Astrocyte (in vitro differentiated cells and primary cell): ENCODE measurements at places on chromosomes 5 and 9. TPM values are rescaled to one million over a fixed set of nuclear protein-coding genes. Genes with fewer than 3 reads are reported as not detected.

DNA sequence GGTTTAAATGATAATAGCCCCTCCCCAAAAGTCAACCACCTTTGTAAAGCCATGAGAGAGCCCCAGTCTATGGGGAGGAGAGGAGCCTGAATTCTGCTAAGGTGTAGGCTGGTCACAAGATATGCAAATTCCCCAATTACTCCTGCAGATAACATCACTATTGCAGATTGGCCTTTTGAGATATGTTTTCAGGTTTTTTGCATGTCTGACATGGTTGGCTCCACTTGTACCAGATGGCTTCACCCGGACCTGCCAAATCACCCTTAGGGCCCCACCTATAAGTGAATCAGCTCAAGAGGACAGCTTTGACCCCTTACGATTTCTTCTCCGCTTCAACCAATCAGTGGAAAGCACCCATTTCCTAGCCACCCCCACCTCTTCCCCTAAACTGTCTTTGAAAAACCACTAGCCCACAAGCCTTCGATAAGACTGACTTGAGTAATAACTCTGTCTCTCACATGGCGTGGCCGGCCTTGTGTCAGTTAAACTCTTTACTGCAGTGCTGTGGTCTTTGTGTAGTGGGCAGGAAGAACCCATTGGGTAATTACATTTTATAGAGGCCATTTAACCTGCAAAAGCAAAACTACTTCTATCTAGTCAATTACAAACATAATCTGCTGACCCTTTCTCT, 69.7 kb downstream of the PRLR start:
- DNase-seq = no peak
- peaks cover 3% of the 10 kb centered on the region for H3K27me3 ChIP-seq
- H3K36me3 ChIP-seq = no peaks in the 10 kb centered on the region
- no peaks in the 10 kb centered on the region for H3K4me1 ChIP-seq

DNA sequence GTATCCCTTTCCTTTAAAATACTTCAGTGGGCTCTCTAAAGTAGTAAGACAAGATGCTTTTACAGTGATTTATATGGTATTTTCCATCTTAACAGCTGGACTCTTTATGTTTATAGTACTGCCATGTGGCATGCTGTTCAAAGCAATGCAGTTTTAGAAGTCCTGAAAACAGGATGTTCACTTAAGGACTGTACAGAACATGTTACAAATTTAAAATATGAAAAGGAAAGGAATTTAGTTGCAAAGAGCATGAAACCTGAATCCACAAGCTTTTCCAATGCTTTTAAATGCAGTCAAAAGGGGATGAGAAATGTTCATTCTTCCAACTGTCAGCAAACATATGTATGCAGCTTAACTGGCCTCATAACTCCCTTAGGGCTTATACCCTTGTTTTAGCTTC, 580.2 kb downstream of the EFNA5 start:
- no peak for DNase-seq
- no peaks in the 10 kb centered on the region for H3K36me3 ChIP-seq
- no peaks in the 10 kb centered on the region for H3K4me1 ChIP-seq
- no peaks in the 10 kb centered on the region for H3K27me3 ChIP-seq
- no peak overlapping the region for H3K27ac ChIP-seq

- DNase-seq = no peak
- H3K27me3 ChIP-seq = peaks cover 24% of the 10 kb centered on the region
- no peaks in the 10 kb centered on the region for H3K36me3 ChIP-seq
Measured at GRCh38 chr5:136232316-136232715, 39.4 kb upstream of the SMIM32 start.

DNA sequence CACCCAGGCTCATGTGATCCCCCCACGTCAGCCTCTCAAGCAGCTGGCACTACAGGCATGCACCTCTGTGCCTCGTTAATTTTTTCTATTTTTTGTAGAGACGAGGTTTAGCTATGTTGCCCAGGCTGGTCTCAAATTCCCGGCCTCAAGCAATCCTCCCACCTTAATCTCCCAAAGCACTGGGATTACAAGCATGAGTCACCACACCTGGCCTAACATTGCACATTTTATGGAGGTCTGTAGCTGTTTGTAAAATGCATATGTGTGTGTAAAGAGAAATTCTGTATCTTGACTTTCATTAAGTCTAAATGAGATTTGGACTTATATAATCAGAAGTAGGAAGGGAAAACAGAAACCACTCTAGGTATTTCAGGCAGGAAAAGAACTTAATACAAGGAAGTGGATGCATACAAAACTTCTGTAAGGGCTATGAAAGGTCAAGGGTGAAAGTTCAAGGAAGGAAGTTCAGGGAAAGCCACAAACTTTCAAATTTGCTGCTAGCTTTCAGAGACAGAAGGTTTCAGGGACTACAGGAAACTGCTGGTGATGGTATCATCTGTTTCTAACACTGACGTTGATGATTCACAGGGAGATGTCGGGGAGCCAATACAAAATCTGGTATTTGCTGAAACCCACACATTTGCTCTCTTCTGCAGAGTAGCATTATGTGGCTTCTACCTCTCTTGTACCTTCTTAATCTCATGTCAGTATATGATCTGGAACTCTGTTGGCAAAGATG, 209.4 kb downstream of the PIK3R1 start:
- no peaks in the 10 kb centered on the region for H3K4me1 ChIP-seq
- no peak overlapping the region for H3K27ac ChIP-seq
- H3K36me3 ChIP-seq = no peaks in the 10 kb centered on the region
- H3K4me3 ChIP-seq = no peak overlapping the region

DNA sequence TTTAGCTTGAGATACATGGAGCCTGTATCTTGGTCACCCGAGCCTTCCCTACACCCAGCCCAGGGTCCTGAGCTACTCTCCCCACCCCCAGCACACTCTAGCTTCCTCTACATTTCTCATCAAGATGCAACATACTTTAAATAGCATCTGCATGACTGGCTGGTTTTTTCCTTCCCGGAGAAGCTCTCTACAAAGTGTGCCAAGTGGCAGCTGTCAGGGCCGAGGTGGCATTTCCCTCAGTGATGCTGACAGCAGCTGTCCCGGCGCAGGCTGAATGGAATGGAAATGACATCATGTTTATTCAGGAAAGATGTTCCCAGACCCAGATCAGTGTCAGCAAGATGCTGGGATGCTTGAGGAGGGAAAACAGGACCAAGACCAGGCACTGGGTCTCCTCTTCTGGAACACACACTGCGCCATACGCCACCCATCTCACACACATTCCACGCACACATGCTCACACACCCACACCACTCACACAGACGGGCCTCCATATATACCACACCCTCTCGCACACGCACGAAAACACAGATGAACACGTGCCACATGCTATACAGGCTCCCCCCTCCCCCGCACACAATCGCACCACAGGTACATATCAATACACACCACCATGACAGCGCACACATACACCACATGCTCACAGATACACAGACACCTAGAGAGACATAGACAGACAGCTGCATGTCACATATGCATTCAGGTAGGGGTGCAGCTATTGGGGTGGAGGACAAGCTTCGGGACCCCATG, 67.8 kb downstream of the LHX2 start:
- no peak overlapping the region for H3K4me3 ChIP-seq
- peaks cover 13% of the 10 kb centered on the region for H3K4me1 ChIP-seq
- peaks cover 5% of the 10 kb centered on the region for H3K27me3 ChIP-seq

- H3K27ac ChIP-seq = peak overlapping the region; percentile 64
- peaks cover 11% of the 10 kb centered on the region for H3K4me1 ChIP-seq
- peaks cover 4% of the 10 kb centered on the region for H3K36me3 ChIP-seq
Measured at GRCh38 chr9:109781086-109781485, 1.1 kb downstream of the PALM2AKAP2 start.

HRH2 gene
- total RNA-seq = 1.7 and 1.9 TPM in 2 replicates

PCDHB13 gene
- 3.3 TPM in 2 replicates for total RNA-seq

BBLN gene
- total RNA-seq = 47.3 and 56.6 TPM in 2 replicates

GRCh38 chr9:93660352-93661046, 84.1 kb downstream of the PHF2 start:
- no peak overlapping the region for H3K4me3 ChIP-seq
- no peaks in the 10 kb centered on the region for H3K4me1 ChIP-seq
- no peak overlapping the region for H3K27ac ChIP-seq
- no peaks in the 10 kb centered on the region for H3K36me3 ChIP-seq
- H3K27me3 ChIP-seq = no peaks in the 10 kb centered on the region

DNA sequence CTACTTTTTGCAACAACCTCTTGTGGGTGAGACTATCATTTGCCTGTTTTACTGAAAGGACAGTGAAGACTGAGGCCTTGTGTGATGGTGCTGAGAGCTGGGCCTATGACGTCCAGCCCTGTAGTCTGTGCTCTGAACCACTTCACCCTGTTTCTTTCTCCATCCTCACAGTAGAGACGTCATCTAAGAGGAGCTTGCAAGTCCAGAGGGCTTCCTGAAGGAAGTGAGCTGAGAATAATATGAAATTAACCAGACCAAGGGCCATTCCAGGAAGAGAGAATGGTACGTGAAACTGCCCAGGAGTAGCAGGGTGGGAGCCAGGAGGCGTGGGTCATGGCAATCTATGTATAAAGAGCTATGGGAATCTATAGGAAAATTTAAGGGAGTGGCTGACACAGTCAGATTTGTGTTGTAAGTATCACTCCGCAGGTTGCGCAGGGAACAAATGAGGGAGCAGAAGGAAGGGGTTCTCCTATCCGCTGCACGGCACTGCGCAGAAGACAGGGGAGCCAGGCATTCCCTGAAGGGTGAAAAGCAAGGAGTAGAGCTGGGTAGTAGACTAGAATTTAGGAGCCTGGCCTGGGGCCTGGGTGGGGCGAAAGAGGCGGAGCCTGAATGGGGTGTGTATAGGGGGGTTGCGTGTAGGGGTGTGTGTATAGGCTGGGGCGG, 596 bp upstream of the FGFR4 start:
- no peak overlapping the region for H3K27ac ChIP-seq
- DNase-seq = peak; percentile 6
- H3K36me3 ChIP-seq = no peaks in the 10 kb centered on the region
- H3K4me1 ChIP-seq = peaks cover 5% of the 10 kb centered on the region
- H3K27me3 ChIP-seq = peaks cover 7% of the 10 kb centered on the region

DNA sequence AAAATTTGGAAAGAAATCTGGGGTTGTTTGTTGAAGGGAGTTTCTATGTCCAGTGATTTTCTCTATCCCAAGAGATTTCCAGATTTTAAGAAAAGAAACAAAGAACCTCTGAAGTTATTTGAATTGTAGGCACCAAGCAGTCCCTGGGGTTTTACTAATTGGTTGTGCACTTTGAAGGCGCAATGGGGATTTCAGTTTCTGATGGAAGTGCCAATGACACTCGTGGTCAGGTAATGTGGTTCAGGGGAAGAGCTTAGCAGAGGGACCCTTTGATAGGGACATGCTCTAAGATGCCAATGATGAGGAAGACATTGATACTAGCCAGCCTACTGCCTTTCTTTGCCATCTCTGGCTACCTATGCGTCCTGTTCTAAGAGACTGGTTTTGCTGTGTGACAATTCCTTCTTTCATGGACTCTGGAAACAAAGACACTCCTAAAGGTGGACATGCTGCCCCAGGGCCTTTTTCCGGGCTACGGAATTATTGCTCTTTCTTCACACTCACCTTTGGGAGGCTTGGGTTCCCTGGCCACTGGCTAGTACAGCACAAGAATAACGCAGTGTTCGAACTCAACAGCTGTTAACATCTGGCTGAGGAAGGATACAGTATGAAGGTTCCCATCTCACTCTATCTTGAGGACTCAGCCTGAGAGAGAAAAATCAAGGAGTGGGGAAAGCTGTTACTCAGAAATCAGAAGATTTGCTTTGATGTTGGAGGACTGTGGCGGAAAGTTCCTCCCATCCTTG, 6.9 kb upstream of the TRAF1 start:
- H3K27me3 ChIP-seq = no peaks in the 10 kb centered on the region
- H3K27ac ChIP-seq = no peak overlapping the region
- no peak overlapping the region for H3K4me3 ChIP-seq
- DNase-seq = no peak
- peaks cover 55% of the 10 kb centered on the region for H3K4me1 ChIP-seq

DNA sequence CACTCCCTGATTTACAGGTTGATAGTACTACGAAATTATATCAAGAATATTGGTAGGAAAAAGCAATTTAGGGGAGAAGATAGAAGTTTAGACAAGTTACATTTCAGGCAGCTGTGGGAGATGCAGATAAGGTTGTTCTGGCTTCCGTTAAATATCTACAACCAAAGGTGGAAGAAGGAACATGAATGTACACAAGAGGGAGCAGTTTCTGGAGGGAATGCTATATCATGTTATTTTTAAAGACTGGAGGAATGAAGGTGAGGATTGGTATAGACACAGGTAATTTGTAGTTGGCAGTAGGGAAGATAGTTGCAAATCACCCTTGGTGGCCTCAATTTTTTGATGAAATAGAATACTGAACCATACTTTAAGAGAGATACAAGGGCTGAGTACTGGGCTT, 187.3 kb upstream of the NMUR2 start:
- H3K4me1 ChIP-seq = no peaks in the 10 kb centered on the region
- H3K27ac ChIP-seq = no peak overlapping the region
- DNase-seq = no peak
- no peak overlapping the region for H3K4me3 ChIP-seq
- H3K36me3 ChIP-seq = no peaks in the 10 kb centered on the region

DNA sequence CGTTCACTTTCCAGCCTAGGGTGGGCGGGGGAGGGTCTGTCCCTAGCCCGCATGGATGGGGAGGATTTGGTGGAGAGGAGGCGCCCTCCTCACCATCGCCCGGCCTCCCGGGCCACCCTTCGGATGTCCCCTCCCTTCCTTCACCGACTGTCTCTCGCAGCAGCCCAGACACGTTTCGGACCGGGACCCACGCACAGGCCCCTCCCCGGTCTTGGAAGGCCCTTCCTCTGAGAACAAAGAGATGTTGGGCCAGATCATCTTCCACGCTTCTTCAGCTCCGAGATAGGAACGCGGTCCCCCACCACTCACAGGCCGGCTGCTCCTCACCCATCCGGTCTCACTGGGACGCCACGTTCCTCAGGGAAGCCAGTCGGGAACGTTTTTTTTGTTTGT, 640 bp upstream of the DPM2 start:
- peak overlapping the region; percentile 85 for H3K4me3 ChIP-seq
- no peaks in the 10 kb centered on the region for H3K36me3 ChIP-seq
- no peak overlapping the region for H3K27ac ChIP-seq
- H3K4me1 ChIP-seq = peaks cover 17% of the 10 kb centered on the region
- no peaks in the 10 kb centered on the region for H3K27me3 ChIP-seq

DNA sequence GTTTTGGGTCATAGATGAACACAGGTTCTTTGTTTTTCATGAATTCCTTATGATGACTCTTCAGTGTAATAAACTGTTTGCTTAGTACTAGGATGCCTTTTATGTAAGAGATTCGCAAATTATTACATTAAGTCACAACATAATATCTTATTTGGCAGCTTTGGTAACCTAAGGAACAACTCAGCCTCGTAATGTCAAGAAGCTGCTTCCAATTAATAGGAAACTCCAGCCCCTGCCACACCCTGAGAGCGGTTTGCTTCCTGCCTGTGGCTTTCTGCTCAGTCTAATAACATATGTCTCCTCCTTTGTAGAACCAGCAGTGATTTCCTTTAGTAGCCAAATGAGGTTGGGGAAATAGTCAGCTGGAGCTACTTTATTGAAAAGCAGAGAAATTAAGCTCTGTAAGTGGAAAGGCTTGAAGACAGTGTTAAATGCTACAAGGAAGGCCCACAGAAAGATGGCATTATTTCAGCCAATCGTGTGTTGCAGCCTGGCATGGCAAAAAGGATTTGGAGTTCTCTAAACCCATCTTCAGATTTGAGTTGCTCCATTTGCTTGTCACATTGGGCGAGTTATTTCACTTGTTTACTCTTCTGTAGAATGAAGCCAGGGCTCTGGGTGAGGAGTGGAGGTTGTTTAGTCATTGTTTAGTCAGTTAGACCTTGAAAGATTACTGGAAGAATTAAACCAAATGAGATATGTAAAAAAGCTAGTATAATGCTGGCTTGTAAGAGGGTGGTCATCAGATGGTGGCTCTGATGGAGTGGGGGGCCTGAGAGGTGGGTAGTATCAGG, 54.1 kb downstream of the MTAP start:
- peaks cover 53% of the 10 kb centered on the region for H3K36me3 ChIP-seq
- no peak overlapping the region for H3K27ac ChIP-seq
- DNase-seq = no peak
- no peaks in the 10 kb centered on the region for H3K27me3 ChIP-seq
